HepG2 (cell line): ENCODE measurements at places on chromosomes 12 and 14. TPM values are rescaled to one million over a fixed set of nuclear protein-coding genes. Genes with fewer than 3 reads are reported as not detected.

DNA sequence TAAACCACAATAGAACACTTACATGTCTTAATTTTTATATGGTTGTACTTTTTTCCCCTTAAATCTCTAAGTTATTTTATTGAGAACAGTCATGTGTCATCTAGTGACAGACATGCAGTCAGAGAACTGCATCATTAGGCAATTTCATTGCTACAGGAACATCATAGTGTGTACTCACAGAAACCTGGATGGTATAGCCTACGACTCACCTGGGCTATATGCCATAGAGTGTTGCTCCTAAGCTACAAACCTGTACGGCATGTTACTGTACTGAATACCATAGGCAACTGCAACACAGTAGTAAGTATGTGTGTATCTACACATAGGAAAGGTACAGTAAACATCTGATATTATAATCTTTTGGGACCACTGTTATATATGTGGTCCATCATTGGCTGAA, 557.6 kb downstream of the PRKD1 start:
- no peak for DNase-seq
- H3K4me3 ChIP-seq = no peak overlapping the region
- no peak overlapping the region for H3K27ac ChIP-seq

DNA sequence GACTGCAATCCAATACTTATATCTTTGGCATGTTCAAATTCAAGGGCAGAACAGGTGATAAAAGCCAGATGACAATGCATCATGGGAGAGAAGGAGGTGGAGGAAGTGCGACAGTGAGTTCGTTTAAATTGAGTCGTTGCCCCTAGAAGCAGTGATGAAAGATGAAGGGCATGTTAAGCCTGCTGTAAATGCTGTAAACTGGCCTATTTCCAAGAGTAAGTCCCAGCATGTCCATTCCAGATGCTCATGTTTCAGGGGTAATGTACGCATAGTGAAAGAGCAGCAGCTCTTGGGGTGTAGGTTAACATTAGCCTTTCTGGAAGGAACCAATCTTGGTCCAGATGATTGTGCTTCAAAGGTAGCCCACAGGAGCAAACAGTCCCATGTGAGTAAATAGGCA, 97.1 kb downstream of the C2CD5 start:
- no peak overlapping the region for H3K4me3 ChIP-seq
- no peak overlapping the region for H3K27ac ChIP-seq
- no peaks in the 10 kb centered on the region for H3K4me1 ChIP-seq

DNA sequence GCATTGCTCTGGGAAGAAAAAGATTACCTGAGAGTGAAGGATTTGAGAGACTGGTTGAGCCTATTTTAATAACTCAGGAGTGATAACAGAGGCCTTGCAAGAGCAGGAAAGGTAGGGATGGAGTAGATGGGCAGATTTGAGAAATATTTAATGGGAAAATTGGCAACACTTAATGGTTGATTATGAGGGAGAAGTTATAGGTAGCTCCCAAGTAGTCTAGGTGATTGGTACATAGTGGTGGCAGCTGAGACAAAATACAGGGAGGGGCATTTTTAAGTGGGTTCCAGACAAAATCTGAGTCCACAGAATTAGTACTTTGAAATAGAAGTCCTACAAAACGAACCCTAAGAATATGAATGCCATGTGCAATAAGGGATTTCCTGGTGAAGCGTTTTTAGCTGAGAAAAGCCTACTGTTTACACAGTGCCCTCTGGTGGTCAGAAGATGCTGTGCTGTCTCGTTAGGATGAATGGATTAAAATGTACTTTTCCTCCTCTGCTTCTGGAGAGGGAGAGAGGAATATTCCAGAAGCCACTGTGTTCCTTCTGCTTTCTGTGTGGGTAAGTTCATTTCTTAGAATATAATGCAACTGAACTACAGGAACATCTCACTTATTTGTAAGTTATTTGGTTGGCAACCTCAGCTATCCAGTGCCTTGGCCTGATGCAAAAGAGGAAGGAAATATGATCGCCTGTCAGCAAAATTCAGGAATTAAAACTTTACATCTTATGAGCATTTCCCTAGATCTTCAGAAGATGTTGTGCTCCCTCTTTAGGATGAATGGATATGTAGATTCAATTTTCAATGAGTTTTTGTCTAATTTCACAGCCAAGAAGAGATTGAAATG, 6.5 kb downstream of the ZBTB1 start:
- H3K27me3 ChIP-seq = no peaks in the 10 kb centered on the region
- DNase-seq = peak; percentile 64
- no peak overlapping the region for H3K27ac ChIP-seq
- peaks cover 55% of the 10 kb centered on the region for H3K4me1 ChIP-seq

Gene CSRP2
- polyA plus RNA-seq = 4.7 and 8.0 TPM in 2 replicates

DNA sequence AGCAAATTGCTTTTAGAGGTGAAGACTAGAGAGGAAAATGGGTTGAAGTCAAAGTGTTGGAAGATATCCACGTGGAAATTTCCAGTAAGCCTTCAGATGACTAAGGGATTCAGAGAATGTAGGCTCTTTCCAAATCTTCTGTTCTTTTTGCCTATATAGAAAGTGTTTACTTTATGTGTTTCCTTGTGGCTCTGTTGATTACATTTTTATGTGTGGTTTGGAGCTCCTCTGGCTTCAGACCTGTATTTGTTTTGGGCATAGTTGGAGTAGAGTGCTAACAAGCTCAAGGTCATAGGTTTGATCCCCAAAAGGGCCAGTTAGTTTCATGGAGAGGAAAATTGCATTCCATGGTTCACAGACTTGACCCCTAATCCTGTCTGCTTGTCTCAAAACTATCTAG, 91.9 kb downstream of the IGF1 start:
- DNase-seq = peak; percentile 54
- no peak overlapping the region for H3K4me3 ChIP-seq
- no peak overlapping the region for H3K27ac ChIP-seq
- H3K36me3 ChIP-seq = no peaks in the 10 kb centered on the region

Gene SYNJ2BP
- polyA plus RNA-seq = 17.0 and 18.1 TPM in 2 replicates

DNA sequence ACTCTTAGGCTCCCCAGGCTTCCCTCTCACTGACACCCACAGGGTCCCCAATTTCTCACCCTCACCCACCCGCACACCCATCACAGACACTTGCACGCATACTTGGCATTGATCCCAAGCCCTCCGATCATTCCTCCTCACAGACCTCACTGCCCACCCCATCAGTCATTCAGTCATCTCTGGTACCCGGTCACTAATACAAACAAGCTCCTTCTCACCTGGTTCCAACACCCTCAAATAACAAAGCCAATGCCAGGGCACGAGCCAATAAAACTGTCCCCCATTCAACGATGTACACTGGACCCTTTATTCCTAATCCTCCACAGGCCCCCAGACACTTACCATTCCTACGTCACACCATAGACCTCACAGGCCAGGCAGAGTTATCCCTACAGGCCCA, 2.3 kb downstream of the ZNF605 start:
- H3K4me1 ChIP-seq = peaks cover 12% of the 10 kb centered on the region
- no peak overlapping the region for H3K27ac ChIP-seq
- no peaks in the 10 kb centered on the region for H3K27me3 ChIP-seq
- peaks cover 5% of the 10 kb centered on the region; the same call in 1 of the 3 replicates for H3K36me3 ChIP-seq
- no peak for DNase-seq
- H3K4me3 ChIP-seq = no peak overlapping the region

DNA sequence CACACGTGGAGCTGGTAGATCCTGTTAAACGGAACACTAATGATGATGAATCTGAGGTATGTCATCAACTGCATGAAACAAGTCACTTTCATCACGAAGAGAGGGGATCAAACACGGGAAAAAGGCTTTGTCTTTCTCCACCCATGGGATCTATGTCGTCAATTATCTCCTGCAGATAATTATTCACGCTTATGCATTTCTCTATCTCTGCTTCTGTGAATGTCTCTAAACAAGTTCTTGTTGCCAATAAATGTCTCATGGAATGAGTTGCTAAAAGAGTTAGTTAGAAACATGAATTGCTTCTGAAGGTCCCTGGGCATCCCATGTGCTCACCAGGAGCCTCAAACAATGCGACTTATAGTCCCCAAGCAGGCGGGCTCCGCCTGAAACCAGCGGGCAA, 1228.2 kb upstream of the TMEM132C start:
- DNase-seq = no peak
- no peak overlapping the region for H3K27ac ChIP-seq
- no peak overlapping the region for H3K4me3 ChIP-seq
- H3K27me3 ChIP-seq = no peaks in the 10 kb centered on the region
- H3K36me3 ChIP-seq = no peaks in the 10 kb centered on the region

DNA sequence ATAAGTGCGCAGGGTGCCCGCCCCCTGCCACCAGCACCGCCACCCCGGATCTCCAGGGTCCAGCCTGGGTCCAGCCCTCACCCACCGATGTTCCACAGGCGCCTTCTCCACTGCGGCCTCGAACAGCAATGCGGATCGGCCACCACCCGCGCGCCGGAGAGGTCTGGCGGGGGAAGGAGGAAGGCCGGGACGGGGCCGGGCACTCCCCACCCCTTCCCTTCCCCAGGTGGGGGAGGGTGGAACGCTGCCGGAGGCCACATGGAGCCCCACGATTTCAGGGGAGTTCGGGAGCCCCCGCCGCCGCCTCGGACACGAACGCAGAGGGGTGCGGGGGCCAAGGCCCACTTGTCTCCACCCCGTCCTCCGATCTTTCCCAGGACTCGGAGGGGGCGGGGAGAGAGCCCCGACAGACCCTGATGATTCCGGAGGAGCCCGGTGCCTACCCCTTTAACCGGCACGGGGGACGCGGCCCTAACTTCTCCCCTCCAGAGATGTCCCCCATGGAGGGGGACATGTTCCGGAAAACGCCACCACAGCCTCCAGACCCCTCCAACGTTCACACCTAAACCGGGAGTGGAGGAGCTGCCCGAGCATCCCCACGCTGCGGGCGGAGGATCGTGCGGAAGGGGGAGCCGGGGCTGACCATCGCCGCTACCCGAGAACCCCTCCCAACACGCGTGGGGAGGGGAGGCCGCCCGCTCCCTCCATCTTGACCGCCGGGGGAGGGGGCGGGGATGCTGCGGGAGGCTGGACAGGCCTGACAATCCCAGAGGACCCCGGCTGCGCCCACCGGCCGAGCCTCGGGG, 1.1 kb downstream of the ATXN2 start:
- peaks cover 46% of the 10 kb centered on the region for H3K4me1 ChIP-seq
- peak overlapping the region; percentile 91 for H3K4me3 ChIP-seq
- H3K36me3 ChIP-seq = no peaks in the 10 kb centered on the region
- DNase-seq = no peak
- peak overlapping the region; percentile 76 for H3K27ac ChIP-seq

DNA sequence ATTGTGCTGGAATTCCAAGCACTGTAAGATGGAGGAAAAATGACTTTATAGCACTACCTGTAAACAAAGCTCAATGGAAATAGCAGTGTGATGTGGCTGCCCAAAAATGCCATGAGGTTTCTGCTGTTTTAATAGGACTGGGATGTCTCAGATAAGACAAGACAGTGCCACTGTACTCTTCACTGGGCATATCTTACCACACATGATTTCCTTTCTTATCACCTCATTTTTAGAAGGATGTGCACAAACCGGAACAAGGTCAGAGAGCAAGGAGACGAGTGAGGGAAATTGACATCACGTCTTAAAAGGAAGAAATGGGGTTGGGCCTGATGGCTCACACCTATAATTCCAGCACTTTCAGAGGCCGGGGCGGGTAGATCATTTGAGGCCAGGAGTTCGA, 38.4 kb upstream of the FGD4 start:
- no peak overlapping the region for H3K27ac ChIP-seq
- 0 out of 2 replicates have a peak, but pooled peaks cover 11% of the 10 kb centered on the region for H3K4me1 ChIP-seq
- DNase-seq = no peak
- no peak overlapping the region for H3K4me3 ChIP-seq
- H3K36me3 ChIP-seq = no peaks in the 10 kb centered on the region

Gene PLA2G1B
- polyA plus RNA-seq = 0.33 and 0.59 TPM in 2 replicates

Gene RFX4
- polyA plus RNA-seq = not detected in 2 replicates
